ENCODE measurements at places on chromosomes 7 and 10.

- no peaks in the 10 kb centered on the region for H3K36me3 ChIP-seq
- peaks cover 46% of the 10 kb centered on the region for H3K27me3 ChIP-seq
- peaks cover 7% of the 10 kb centered on the region for H3K4me1 ChIP-seq
- no peak overlapping the region for H3K27ac ChIP-seq
Observed at GRCh38 chr7:28954946-28955345, 3.2 kb downstream of the TRIL start.

DNA sequence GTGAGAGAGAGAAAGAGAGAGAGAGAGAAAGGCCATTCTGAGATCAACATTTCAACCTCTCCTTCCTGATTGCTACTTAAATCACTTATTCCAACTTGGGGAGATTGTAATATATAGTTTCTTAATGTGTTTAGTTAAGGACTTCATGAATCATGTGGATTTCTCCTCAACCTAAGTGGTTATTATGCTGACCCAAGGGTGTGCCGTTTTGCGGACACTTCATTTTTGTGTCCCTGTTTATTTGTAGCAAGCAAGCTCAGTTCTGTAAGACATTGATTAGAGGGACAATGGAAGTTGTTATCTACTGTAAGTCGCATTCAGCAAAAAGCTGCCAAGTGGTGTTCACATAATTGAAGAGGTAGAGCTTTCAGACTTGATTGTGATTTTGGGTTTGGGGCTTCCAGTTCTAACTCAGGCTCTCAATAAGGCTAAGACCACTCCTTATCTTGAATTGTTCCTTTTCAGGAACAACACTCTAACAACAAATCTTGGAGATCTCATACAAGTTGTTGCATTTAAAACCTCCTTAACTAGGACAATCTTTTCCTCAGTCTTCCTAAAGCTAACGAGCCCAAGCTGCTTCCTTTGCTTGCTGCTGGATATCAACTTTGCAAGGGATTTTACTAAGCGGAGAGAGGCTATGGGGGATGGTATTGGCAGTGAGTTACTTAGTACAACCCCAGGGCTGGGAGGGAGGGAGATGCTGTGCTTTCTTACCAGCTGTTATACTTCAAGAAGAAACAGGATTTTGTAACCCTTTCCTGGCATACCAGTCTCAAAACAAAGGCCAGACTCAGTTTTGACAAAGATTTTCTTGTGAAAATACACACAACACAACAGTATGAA is 19.8 kb upstream of the COL1A2 start:
- H3K4me1 ChIP-seq = peaks cover 23% of the 10 kb centered on the region
- peak; percentile 45 for DNase-seq
- no peaks in the 10 kb centered on the region for H3K36me3 ChIP-seq
- peak overlapping the region; percentile 35 for H3K27ac ChIP-seq
- no peaks in the 10 kb centered on the region for H3K27me3 ChIP-seq

DNA sequence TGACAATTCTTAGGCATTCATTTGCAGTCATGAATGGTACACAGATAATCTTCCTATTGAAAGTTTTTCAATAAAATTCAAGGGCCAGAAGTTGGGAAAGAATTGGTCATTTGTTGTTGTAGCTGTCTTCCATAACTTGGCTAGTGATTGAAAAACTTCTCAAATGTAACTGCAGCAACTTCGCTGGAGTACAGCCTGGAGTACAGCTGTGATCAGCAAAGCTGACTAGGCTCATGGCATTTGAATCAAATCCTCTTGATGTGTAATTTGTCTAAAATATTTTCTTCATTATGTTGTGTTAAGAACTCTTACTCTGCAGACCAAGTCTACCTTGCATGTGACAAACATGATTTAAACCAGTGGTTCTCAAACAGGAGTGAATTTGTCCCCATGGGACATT is 226.5 kb upstream of the STEAP1 start:
- no peaks in the 10 kb centered on the region for H3K4me1 ChIP-seq
- H3K36me3 ChIP-seq = no peaks in the 10 kb centered on the region
- H3K27ac ChIP-seq = no peak overlapping the region

DNA sequence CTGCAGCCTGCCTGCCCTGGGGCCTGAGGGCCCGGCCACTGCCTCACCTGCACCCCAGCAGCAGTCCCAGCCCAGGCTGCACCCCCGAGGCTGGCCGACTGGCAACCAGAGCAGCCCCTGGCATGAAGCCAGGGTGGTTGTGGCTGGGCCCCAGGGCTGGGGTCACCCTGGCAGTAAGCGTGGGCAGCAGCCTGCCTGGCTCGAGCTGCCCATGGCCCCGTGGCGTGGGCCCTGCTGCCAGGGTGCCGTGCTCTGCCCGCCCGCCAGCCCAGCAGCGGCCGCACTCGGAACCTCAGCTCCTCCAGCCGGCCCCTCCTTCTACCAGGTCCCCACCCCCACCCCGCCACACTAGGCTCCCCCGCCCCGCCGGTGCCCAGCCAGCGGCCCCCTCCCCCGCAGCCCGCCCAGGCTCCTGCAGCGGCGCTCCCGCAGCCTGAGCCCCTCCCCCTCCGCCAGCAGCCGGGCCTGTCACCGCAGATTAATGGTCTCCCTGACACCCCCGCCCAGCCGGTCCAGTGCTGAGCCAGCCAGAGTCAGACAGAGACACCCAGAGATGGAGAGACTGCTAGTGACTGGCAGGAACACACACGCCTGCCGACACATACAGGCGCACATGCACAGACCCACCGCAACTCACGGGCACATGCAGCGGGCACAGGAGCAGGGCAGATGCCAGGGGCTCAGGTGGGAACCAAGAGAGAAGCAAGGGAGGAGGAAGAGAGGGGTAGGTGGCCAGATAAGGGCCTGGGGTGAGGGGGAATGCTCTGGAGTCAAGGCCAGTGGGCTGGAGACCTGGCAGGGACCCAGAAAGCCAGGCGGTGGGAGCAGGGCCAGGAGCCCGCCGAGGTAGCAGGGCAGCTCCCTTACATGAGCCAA is 22.4 kb downstream of the KCNH2 start:
- peak; percentile 81 for DNase-seq
- no peaks in the 10 kb centered on the region for H3K27me3 ChIP-seq
- H3K27ac ChIP-seq = no peak overlapping the region
